ENCODE measurements at places on chromosomes 5 and 9.

- DNase-seq = no peak
Observed at GRCh38 chr9:98838868-98839565, 31.5 kb downstream of the GALNT12 start.

- peak; percentile 11 for DNase-seq
Observed at GRCh38 chr5:98750693-98751092, 22.8 kb upstream of the RGMB start.

- peak; percentile 72 for DNase-seq
Observed at GRCh38 chr9:75185585-75186170, 97.4 kb downstream of the OSTF1 start.

- no peak for DNase-seq
Observed at GRCh38 chr5:72597456-72597948, 90.3 kb upstream of the ZNF366 start.

DNA sequence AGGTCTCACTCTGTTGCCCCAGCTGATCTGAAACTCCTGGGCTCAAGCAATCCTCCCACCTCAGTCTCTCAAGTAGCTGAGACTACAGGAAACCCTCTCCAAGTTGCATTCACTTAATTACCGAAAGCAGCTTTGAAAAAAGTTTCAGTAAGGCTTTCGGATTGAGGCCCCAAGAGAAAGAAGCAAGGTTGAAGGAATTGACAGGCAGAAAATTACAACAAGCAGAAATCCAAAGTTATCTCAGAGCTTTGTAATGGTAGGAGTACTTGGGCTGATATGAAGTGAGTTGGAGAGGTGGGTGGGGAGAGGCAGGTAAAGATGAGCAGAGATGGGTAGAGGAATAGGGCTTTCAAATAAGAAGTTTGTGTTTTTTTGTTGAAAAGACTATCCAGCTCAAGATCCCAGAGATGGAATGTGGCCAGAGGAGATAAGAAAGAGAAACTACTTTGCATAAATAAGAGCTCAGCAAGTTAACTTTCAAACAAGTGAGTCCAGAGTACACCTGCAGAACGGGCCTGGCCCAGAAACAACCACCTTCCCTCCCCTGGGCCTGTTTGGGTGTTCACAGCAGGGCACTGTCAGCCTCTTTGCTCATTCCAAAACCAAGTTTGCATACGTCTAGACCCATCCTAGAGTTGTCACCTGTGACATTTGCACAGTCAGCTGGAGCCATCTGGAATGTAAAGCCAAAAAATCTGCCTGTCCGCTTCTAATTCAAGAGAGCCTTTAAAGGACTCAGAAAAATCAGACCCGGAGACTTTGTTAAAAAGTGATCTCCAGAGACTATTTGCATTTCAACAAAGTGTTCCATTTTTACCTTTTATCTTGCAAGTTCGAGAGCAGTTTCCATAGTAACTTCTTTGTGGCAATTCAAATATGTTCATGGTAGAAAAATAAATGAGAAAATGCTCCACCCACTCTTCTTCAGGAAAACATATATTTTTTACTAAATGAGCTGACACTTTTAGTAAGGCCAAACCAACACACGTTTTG, 2.2 kb upstream of the CLINT1 start:
- DNase-seq = peak; percentile 35

DNA sequence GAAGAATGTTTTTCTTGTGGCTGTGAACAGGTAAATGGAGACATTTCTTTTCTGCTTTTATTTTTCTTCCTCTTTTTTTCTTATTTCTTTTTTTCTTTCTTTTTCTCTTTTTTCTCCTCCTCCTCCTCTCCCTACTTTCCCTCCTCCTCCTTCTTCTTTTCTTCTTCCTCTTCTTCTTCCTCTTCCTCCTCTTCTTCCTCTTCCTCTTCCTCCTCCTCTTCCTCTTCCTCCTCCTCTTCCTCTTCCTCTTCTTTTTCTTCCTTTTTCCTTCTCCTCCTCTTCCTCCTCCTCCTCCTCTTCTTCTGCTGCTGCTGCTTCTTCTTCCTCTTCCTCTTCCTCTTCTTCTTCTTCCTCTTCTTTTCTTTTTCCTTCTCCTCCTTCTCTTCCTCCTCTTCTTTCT, 65.3 kb upstream of the NTRK2 start:
- DNase-seq = no peak

DNA sequence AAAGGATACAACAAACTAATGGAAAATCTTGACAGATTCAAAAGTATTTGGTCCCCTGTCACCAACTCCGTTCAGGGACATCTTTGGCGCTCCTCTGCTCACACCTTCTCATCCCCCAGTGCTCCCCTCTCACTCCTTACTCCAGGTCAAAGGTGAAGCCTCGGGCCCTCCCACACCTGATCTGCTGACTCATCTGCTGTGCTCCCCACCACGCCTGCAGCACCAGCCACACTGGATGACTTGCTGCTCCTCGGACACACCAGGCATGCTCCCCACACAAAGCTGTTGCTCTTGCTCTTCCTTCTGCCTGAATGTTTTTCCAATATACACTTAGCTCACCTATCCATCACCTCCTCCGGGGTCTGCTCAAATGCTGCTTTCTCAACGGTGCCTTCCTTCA, 123.4 kb downstream of the ESM1 start:
- no peak for DNase-seq

GRCh38 chr5:11497651-11498050, 406.6 kb downstream of the CTNND2 start:
- no peak for DNase-seq

- DNase-seq = peak; percentile 70
Observed at GRCh38 chr9:35035851-35036701, 36.3 kb downstream of the VCP start.

- DNase-seq = no peak
Observed at GRCh38 chr5:127872494-127872893, 169.3 kb downstream of the CCDC192 start.

GRCh38 chr5:17401470-17402288, 96.4 kb upstream of the TAF11L2 start:
- DNase-seq = no peak

DNA sequence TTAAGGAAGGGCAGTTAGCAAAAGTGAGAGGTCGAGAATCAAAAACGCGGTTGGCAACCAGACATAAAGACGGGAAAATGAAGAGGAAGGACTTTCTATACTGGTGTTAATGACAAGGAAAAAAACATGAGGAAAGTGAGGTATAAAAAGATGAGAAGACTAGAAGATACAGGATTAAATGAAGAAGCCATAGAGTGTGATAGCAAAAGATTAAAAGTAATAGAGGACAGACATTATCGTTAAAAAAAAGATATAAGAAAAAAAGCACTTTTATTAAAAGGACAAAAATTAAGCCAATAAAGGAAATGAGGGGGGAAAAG, 1.7 kb upstream of the SSBP2 start:
- no peak for DNase-seq

DNA sequence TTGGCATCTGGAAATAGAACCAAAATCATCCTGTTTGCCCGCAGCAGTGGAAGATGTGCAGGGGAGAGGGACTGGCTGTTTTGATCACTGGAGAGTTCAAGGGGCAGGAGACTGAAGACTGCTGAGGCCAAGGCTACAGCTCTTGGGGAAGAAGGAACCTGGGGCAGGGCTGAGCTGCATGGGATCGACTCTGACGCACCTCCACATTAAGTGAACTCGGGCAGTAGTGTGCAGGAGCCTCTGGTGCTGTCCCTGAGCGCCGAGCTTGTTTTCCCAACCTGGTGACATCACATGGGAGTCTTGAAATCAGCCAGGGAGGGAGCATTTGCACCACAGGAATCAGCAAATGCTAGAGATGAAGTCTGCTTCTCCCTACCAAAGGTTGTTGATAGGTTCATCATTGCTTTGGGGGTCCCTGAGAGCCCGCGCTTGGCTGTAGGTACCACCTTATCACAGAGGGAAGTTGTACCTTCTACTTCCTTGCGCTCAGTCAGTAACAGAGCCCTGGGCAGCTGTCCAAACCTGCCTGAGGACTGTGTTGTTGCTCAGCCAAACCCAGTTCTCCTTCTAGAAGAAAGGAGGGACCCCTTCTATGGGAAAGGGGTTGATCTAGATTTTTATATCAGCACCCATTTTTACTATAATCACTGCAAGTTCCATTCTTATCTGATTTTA, 52.3 kb upstream of the CTSL start:
- DNase-seq = no peak

DNA sequence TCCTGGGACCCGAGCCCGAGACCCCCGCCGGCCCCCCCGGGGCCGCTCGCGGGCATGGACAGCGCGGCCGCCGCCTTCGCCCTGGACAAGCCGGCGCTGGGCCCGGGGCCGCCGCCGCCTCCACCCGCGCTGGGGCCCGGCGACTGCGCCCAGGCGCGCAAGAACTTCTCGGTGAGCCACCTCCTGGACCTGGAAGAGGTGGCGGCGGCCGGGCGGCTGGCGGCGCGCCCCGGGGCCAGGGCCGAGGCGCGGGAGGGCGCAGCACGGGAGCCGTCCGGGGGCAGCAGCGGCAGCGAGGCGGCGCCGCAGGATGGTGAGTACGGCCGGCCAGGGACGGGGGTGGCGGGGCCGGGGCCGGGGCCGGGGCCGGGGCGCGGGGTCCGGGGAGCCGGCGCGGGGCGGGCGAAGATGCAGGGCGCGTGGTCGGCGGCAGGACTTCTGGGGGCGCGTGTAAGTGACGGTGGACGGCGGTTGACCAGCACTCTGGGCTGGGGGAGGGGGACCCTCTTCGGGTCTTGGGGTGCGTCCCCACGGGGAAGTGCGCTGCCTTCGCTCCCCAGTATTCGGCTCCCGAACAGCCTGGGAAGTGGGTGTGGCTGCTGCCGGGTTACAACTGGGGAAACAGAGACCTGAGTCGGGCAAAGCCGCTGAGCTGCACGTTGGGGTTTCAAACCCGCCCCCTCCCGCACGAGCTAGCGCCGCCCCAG, 520 bp downstream of the PRRX2 start:
- DNase-seq = no peak

GRCh38 chr9:22840641-22841040, 394.0 kb downstream of the DMRTA1 start:
- no peak for DNase-seq

GRCh38 chr9:107740088-107740980, 250.8 kb upstream of the KLF4 start:
- DNase-seq = no peak

GRCh38 chr5:63101870-63102269, 523.3 kb downstream of the LRRC70 start:
- no peak for DNase-seq

GRCh38 chr5:80255811-80256712, at the start of gene SERINC5:
SERINC5 (minus strand) TSS chr5:80256048; CDS start chr5:80255922, 126 bp downstream.
- DNase-seq = peak; percentile 86

DNA sequence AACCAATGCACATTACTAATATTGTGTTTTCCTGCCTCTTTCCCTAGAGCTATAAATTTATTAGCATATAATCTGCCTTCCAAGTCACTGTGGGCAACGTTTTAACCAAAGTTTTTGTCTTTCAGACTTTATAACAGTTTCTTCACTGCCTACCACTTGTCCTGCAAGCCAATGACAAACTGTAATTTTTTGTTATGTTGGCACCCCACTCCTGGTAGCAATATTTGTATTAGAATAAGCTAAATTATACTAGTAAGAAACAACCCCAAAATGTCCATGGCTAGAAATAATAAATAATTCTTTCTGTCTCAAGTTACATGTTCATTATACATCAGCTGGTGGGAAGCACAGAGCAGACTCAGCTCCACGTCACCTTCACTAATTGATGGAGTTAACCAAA, 51.7 kb downstream of the ATPSCKMT start:
- no peak for DNase-seq

DNA sequence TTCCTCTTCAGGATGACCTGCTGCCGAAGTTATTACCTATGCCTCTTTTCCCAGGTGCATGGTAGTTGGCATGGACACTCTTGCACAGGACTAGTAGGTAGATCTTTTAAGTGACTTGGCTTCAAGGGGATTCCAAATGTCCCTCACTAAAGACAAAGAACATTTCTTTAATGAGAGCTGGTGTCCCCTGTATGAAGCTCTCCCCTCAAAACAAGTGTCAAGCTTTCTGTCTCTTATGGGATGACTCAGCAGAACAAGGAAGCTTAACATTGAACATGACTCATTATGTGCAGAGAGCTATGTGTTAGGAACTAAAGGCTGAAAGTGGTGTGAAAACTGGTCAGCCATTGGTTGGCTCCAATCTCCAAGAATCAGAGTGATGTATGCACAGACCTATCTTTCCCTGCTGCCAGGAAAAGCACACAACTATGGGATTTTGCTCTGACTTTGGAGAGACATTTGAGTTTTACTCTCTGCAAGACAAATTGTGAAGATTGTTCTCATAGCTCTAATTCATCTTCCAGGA, 120.5 kb downstream of the PRDM6 start:
- no peak for DNase-seq

DNA sequence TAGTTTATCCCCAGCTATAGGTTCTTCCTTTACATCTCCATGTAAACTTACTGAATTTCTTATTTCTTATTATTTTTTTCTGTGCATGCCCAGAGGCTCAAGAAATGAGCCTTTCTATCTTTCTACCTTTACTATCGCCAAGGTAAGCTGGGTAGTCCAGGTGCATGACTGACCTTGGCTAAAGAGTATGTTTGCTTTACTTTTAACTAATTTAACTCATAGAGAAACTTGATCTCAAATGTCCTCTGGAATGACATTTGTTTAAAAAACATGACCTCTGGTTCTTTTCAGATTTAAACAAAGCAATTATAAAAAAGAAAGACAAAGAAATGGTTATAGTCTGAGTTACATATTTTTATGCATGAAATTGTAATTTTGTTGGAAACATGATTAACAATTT, 397 bp downstream of the C6 start:
- no peak for DNase-seq

GRCh38 chr5:96096724-96097123, 135.1 kb upstream of the ELL2 start:
- no peak for DNase-seq

- no peak for DNase-seq
Observed at GRCh38 chr5:35880156-35880555, 23.5 kb downstream of the IL7R start.

DNA sequence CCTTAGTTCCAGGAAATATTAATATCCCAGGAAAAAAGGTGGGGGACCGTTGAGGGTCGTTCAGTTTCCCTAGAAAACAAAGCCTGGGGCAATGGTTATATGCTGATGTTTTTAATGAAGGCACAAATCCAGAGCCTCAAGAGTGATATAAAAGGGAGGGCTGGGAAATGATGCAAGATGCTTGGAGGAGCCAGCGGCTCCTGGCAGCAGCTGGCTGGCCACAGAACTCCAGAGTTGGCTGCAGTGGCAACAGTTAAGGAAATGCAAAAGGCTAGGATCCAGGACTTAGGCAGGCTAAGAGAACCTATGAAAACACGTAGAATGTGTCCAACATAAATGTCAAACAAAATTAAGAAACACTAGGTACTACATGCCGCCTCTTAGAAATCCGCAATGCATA, 31.0 kb upstream of the B4GALT1 start:
- no peak for DNase-seq
